ENCODE measurements at places on chromosomes 11 and 22.

- DNase-seq = no peak
These were observed 1358.7 kb downstream of the LRRC4C start for GRCh38 chr11:40100781-40101180.

DNA sequence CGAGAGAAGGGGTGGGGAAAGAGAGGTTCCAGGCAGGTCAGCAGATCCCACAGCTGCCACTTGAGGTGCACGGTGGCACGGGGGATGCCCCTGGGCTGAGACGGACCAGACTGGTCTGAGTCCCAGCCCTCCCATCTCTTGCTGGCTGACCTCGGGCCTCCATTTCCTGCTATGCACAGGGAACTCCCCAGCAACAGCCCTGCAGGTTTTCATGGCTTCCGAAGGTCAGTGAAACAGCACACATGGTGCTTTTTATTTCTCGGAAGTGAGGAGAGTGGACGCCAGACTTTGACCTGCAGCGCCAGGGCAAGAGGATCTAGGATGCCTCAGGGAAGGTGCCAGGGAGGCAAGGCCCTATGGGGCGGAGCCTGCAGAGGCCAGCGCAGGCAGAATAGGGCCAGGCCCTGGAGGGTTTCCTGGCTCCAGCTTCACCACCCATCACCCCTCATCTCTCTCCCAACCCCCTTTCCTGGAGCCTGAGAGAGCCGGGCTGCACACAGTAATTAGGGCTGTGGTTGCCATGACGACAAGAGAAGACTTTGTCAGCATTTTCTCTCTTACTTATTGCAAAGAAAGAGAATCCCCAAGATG lies 29.5 kb downstream of the SLC22A12 start:
- DNase-seq = no peak

- DNase-seq = no peak
These were observed 60.0 kb upstream of the NECTIN1 start for GRCh38 chr11:119788911-119789560.

DNA sequence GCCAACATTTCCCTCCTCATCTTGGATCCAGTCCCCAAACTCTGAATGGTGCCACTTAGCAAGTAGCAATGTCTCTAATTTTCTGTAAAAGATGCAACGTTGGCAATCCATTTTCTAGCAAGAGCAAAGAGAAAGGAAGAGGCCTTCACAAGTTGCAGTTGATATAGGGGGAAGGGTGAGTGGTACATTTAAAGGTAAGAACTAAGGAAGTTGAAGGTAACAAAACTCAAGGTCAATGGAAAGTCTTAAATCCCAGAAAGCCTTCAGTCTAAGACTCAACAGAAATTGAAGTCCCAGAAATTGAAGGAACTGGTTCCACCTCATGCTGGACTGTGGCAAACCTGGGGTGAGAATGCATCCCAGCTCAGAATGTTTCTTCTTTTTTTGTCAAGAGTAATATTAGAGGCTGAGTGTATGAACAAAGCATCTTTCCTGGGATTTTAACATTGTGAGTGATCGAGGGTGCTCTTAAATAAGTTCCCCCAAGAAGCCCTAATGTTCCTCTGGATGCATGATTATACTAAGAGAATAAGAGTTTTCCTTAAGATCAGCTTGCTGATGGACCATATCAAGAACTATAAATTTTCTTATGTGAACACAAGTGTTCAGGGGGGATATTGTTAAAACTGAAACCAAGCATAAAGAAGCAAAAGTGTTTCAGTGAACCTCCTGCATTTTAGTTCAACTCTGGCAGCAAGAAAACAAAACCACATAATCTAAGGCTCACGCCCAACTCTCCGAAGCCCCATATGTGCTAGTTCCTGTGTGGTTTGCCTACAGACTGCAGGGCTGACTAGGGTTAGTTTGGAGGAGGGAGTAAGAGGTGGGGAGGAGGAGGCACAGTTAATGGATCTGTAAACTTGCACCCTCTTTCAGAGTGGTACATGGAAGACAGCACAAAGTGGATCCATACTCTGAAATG lies at the start of gene GRAP2:
TSS of gene GRAP2 (plus strand) at position 779 of the 922 bp plus-strand sequence. CDS start 46,023 bp downstream, outside the sequence.
- DNase-seq = no peak

GRCh38 chr11:27227736-27228135 lies 135.3 kb downstream of the CCDC34 start:
- no peak for DNase-seq

- DNase-seq = peak; percentile 69
These were observed 40.6 kb downstream of the OR4D9 start for GRCh38 chr11:59551659-59552521.

DNA sequence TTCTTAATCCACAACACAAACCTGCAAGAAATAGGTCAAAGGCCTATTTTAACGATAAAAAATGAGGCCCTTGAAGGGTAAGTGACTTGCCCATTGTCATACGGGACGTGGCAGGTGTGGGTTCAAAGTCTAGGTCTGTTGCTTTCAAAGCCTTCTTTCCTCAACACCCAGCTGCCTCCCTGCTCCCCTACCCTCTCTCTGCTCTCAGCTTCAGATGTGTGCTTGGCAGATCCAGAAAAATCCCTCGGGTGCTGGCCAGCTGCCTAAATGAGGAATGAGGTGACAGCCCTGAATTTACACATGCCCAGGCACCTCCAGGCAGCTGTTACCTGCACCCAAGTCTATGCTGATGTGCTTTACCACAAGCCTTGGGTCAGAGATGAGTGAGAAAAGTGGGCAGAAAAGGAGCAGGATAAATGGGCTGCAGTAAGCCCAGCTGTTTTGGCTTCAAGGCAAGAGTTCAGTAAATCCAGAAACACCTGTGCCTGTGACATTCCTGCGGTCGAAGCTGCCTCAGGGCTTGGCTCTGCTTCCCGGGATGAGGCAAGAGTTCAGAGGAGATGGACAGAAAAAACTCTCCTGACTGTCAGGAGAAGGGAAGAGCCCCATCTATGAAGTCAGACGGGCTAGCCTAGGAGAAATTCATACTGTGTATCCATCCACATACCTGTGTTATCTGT lies 49.9 kb upstream of the LDLRAD3 start:
- no peak for DNase-seq

DNA sequence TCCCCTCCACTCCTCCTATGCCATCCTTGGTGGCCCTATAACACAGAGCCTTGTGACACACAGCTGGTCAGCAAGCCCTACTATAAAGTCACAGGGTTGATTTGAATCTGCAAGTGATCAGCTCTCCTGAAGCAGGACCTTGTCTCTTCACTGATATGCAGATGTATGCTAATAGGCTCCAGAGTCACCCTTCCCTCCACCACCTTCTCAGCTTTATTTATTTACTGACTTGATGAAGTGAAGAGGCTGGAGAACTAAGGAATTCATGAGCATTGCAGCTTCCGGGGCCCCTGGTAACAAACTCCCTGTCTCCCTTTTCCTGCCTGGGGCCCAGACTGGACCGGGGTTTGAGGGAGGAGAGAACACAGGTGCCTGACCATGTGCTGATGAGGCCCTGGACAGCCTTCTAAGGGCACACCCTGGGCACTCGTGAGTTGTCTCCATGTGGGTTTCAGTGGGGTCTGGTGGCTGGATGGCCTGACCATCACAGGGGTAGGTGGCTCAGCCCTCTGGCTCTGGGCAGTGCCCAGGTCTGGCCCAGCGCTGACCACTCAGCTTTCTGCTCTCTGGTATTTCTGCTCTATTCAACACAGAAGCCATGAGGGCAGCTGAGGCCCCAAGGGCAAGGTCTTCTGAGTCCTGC lies 307.5 kb downstream of the NTM start:
- DNase-seq = no peak

- DNase-seq = no peak
These were observed 56.1 kb downstream of the SYT9 start for GRCh38 chr11:7307836-7308235.

DNA sequence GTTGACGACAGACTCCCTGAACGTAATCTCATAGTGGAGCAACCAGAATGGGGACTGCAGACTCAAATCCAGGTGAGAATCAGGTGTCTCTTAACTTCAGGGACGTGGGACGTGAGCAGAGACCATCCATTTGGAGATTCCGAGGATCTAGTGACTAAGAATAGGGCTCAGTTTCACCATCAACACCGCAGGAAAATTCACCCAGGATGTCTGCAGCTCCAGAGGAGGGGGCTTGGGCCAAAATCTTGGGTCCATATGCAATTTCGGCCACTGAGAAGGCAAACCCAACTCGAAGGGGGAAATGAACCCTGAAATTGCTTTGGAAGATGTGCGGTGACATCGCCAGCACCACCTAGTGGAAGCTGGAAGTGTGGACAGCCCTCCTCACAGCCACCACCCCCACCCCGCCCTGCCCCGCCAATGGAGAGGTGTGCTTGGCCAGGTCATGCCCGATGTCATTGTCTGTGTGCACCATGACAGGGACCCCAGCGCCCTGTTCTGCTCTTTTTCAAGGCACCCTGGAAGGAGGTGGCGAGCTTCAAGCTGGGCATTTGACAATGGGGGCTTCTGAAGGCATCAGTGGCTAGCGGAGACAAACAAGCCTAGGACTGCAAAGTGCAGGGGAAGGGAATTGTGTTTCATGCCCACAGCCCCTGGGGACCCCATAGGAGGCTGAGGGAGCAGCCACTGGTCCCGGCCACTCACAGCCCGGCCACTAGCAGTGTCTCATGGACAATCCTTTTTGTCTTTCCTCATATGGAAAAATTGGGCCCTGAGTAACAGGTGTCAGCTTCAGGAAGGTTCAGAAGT lies 24.8 kb downstream of the APOL1 start:
- DNase-seq = peak; percentile 43

DNA sequence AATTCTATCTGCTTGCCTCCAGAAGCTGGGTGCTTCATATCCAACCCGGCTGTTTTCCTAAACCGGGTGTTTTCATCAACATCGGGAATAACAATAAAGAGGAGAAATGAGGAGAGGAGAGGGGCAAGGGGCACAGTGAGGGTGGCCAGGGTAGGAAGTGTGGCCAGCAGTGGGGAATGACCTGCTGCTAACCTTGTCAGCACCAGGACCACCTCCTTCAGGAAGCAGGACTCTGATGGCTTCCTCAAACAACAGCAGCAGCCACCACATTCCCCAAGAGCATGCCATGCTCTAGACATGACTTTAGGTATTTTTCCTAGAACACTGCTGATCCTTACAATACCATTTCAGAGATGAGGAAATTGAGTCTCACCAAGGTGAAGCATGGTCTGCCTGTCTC lies 52.4 kb downstream of the TPBGL start:
- DNase-seq = no peak

DNA sequence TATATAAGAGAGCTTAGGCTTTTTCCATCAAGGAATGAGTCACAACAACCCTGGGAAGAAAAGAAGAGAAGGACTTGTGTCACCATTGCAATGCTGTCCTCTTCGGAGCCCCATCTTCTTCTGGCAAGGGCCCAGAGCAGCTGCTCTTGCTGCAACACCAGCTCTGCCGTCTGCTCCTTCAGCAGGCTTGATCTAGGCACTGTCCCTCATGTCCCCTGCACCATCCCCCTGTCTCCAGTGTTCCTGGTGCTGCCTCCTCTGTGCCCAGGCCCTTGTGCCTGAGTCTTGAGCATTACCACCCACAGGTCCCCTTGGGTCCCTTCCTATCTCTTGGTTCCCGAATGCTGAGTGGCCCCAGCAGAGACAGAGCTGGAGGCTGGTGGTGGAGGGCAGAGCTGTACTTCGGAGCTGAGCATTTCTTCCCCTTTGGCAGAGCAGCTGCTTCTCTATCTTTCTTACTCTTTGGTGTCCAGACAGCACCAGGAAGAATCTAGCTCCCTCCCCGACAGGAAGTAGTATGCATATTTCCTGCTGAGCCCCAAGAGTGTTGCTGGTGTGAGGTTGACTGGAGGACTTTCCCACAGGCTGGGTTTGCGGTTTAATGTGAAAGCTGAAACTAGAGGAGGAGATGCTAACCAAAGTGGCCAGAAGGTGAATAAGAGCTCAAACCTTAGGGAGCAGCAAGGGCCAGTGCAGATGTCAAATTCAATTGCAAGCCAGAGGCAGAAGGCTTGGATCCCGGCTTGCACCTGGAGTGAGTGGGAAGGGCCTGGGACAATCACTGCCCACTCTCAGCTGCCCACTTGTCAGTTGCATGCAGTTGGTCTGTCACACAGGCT lies 27.8 kb downstream of the WEE1 start:
- DNase-seq = no peak

GRCh38 chr11:89489930-89490329 lies 1.2 kb downstream of the NOX4 start:
- DNase-seq = no peak

All from NCI-H460 (cell line).